ENCODE measurements at places on chromosomes 3 and 15.

DNA sequence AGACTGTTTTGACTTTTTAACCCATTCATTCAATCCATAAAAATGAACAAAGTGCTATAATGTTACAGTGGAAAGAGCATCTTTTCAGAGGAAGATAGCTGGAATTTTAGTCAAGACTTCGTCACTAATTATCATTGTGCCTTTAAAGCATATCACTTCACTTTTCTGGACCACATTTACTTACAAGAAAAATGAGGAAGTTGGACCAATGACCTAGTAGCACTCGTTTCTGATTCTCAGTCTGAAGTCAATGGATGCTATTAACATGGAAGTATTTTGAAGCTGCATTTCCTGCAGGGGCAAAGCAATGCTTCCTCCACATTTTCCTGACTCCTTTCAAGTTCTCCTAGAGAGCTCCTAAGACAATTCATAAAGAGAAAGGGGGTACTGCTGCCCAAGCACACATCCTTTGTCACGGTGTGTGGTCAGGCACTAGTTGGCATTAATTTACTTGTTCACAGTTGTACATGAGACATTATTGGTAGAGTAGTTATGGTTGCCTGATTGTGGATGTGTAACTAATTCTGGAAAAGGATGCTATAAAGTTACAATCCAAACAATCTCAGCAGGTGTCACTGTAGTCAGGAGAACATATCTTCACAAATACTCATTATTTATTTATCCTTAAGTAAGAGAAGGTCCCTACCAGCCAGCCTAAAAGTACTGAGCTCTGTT, 1049.1 kb downstream of the FHIT start:
- DNase-seq = no peak

DNA sequence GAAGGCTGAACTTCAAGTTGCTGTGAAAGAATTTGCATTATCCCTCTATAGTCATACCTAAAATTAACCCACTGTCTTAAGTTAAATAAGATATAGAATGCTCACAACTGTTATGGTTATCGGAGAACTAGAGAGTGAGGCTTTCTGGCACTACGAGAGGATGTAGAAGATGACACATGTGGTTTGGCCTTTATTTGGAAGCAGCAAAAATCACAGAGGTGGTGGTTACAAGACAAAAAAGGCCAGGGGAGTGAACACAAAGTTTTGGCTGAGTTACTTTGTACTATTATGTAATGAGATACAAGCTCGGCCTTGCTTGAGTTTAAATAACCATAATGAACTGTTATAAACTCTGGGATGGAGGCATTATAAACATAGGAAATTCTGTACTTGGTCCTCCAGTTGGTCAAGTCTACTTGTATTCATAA, 78.3 kb upstream of the ICE2 start:
- DNase-seq = no peak

DNA sequence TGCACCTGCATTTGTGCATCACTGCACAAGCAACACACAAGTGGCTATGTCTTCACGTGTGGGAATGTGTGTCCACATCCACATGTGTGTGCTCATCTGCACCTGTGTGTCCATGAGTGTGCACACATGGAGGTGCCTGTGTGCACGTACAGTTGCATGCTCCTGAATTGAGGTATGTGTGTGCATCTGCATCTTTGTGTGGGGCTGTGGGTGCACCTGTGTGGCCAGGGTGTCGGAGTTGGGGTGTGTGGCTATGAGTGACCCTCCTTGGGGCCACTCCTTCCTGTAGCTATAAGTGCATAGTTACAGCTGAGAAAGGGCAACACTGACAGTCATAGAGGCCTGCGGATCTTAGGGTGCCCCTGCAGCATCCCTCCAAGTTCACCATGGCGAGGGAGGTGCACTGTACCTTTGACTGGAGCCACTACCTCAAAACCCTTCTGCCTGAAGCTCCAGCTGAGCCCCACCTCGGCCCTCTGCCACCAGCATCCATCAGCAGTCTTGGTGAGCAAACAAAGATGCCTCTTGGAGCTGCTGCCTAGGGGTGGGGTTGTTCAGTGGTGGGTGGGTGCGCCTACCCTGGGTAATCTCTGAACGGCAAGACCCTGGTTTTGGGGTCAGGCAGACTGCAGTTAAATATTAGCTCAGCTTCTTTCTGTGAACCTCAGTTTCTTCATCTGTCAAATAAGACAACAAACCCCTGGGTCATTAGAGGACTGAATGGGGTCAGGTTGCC, 5.2 kb upstream of the HHATL start:
- no peak for DNase-seq

- no peak for DNase-seq
Measured at GRCh38 chr3:48848816-48849515, 1.3 kb upstream of the PRKAR2A start.

- DNase-seq = no peak
Measured at GRCh38 chr15:87761736-87762509, 494.6 kb downstream of the NTRK3 start.

DNA sequence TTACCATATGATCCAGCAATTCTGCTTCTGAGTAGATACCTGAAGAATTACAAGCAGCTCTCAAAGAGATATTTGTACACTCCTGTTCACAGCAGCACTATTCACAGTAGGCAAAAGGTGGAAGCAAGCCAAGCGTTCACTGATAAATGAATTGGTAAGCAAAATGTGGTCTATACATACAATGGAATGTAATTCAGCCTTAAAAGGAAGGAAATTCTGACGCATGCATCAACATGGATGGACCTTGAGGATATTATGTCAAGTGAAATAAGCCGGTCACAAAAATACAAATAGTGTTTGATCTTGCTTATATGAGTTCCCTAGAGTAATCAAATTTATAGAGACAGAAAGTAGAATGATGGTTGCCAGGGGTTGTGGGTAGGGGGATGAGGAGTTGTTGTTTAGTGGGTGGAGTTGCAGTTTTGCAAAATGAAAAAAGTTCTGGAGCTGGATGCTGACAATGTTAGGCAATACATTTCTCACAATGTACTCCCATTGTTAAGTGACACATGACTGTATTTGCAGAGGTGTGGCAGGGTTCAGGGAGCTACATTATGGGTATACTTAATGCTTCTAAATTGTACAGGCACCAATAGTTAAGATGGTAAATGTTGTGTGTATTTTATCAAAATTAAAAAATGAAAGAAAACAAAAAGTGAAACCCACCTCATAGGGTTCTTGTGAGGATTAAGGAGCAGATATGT, 26.7 kb downstream of the SLC6A1 start:
- no peak for DNase-seq
